Central memory CD4-positive, alpha-beta T cell (primary cell): ENCODE measurements at places on chromosomes 13 and 19.

GRCh38 chr13:97464561-97464960, 30.6 kb downstream of the RAP2A start:
- DNase-seq, result no peak

GRCh38 chr19:39030854-39031367, 1.4 kb downstream of the FBXO27 start:
- no peak for DNase-seq

DNA sequence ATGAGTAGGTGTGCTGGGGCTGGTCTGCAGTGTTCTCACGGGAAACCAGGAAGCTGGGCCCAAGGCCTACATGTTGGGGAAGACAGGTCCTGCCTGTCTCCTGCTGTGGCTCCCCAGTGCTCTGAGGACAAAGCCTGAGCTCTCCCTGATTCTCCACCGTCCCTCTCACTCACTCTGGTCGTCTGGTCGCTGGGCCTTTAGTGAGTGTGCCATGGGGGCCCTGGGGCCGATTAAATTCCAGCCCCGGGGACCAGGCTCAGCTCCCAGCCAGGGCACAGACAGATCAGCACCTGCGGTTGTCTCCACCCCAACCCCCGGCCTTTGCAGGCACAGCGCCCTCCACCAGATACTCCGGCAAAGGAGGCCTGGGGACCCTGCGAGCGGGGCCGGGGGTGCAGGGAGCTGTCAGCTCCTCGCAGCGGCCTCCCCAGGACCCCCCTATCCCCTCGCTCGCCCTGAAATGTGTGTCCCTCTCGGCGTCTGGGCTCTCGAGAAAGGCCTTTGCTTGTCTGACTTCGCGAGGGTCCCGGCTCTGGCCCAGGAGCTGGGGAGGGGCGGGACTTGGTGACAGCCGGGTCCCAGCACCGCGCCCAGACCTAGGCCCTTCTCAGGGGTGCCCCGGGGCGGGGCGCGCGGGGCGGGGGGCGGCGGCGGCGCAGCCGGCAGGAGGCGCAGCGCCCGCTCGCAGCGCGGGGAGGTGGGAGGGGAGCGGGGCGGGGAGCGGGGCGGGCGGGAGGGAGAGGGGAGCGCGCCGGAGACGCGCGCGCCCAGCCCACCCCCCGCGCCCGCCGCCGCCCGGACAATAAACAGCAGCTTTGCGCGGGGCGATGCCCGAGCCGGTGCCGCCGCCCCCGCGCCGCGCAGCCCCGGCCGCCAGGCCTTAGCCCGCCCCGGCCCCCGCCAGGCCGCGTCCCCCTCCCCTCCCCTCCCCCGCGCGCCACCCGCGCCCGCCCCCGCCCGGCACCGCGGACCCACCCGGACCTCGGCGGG, at the start of gene PALM:
PALM (plus strand) TSS at position 782 of the 990 bp plus-strand sequence. CDS start 212 bp downstream, outside the sequence.
- DNase-seq, result no peak

GRCh38 chr19:15629003-15629880, 11.5 kb upstream of the CYP4F3 start:
- peak; percentile 79 for DNase-seq

GRCh38 chr13:92452840-92453239, 773.8 kb upstream of the GPC6 start:
- DNase-seq, result no peak

DNA sequence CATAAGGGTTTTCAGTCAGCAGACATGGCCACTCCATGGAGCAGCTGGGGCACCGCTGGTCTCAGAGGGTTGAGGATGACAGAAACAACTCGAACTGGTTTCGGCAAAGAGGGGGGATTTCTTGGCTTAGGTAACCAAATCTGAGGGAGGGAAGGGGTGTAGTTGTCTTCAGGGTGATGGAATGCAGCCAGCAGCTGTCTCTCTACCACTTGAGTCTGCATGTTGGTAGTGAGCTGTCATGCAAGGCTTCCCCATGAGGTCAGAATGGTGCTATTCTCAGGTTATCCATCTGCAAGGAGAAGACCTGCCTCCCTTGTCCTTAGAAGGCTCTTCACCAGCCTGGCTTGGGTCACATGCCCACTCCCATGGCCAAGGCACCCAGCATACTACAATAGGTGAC, 55.6 kb upstream of the PEG3 start:
- no peak for DNase-seq

GRCh38 chr13:87877477-87877876, 206.3 kb downstream of the SLITRK5 start:
- DNase-seq, result no peak

GRCh38 chr19:49766930-49767299, at the start of gene AP2A1:
Gene AP2A1, plus strand, starts transcription at chr19:49767001. Its CDS starts 133 bp downstream, at chr19:49767134.
- no peak for DNase-seq

DNA sequence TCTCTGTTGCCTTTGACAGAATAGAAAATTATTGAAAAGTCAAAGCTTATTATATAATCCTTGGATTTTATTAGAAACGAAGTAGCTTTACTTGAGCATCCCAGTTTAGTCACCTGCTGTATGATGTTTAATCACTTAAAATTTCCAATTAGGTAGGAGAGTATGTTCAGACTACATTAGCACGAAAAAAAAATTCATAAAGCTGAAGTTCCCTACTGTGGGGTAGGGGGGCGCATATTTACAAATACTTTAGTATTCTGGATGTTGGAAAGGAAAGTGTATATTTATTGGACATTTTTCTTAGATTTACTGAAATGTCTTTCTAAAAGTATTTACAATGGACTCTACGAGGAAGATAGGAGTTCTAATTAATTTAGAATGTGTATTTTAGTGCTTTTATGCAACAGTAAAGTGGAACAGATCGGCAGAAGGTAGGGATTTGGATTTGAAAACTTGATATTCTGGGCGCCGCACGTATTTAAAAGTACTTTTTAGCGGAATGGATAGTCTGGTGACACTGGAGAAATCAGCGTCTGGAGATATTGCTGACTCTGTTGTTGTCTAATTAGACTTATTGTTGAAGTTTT, 1.9 kb downstream of the CDK8 start:
- no peak for DNase-seq

DNA sequence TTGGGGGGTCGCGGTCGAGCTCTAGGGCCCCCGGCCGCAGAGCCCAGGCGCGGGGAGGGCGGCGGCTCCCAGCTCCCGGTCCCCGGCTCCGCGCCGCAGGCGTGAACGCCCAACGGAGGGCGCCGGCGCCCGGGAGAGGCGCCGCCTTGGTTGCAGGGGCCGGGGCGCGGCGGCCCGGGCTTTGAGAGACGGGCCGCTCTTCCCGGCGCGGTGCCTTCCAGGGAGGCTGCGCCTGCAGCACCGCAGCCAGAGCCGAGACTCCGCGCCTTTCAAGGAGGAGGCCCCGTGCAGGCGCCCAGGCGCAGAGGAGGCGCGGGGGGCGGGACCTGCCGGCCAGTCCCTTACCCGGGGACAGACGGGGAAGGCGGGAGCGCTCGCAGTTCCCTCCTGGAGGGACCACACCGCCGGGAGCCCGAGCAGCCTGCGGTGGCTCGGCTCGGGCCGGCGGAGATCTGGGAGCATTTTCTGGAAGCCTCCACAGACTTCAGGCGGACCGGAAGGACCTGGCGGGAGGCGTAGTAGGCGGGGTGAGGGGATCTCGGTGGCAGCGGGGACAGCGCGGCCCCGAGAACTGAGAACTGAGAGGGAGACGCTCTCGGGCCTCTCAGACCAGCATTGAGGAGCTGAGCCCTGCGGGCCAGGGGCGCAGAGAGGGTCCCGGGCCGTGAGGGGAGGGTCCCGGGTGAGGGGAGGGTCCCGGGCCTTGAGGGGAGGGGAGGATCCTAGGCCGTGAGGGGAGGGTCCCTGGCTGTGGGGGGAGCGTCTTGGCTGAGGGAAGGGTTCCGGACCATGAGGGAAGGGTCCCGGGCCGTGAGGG, 25.5 kb upstream of the MCF2L start:
- DNase-seq, result peak; percentile 13

DNA sequence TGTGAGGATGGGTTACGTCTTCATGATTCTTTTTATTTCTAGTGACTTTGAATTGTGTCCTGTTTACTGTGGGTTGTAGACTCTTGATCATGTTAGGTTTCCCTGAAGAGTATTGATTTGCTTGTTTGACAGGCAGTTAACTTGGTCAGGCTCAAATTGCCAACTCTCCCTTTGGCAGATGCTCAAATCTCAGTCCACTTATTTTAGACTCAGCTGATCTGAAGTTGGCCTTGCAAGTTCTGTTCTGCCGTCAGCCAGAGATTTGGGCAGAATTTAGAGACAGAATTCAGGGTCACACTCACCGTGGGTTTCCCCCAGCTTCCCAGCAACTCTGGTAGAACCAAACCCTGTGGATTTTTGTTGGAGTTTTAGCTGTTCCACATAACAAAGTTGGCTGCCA, 71.6 kb upstream of the TEX29 start:
- DNase-seq, result no peak
